ENCODE measurements at places on chromosomes 11 and 22.
A peak's percentile ranks its signal among the peaks of the same experiment; 100 is the strongest.

- DNase-seq, result no peak
Measured at GRCh38 chr22:31532060-31532459, 35.7 kb downstream of the SFI1 start.

GRCh38 chr22:49586244-49586748, 241.4 kb downstream of the BRD1 start:
- DNase-seq, result peak; percentile 14

DNA sequence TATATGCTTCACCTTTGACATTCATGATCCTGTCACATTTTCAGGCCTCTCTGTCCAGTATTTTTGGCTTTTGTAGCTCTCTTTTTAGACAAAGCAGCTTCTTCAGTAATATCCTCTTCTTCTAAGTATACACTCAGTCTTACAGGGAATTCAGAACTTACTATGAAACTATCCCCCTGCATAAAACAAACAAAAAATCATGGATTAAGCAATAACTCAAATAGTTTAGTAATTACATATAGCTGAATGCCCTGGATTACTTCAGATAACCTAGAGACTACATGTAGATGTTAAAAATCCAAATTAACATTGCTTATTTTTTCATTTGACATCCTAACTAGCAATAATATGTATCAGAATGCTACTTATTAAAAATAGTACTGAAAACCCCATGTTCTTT, 5.2 kb downstream of the TAF1D start:
- no peak for DNase-seq

DNA sequence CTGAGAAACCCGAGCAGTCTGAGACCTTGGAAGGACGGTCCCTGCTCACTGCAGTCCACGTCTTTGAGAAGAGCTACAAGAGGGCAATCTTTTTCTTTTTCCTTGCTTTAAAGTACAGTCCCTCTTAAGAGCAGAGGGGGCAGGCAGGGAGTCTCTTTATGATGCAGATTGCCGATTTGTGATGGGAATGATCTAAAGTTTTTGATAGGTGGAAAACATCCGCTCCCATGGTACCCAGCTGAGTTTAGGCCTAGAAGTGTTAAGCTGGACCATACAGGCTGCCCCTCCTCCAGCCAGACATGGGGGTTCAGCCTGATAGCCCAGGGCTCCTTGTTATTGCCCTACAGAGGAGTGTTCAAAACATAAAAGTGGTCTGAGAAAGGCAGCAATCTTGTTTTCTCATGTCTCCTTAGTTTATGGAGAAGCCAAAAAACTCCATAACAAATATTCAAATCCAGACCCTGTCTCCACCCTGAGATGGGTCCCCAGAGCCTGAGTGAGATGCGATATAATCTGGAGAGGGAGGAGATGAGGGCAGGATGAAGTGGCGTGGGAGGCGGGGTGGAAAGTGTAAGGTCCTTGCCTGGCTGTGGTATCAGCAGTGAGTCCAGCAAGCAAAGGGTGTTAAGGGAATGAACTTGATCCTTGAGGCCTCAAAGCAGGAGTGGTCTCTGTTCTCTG, 135.1 kb downstream of the FDX1 start:
- DNase-seq, result no peak

- no peak for DNase-seq
Measured at GRCh38 chr22:43390872-43391271, 20.9 kb upstream of the MPPED1 start.

GRCh38 chr11:35013514-35014233, 97.3 kb downstream of the PDHX start:
- no peak for DNase-seq
